ENCODE measurements at places on chromosomes 2 and 18. TPM values are rescaled to one million over a fixed set of nuclear protein-coding genes. Genes with fewer than 3 reads are reported as not detected.

The MFSD2B gene
- not detected for total RNA-seq

The EML4 gene
- total RNA-seq = 4.4 TPM

The RHOB gene
- total RNA-seq = 199 TPM

The IL37 gene
- not detected for total RNA-seq

- DNase-seq = no peak
These were observed 279.1 kb downstream of the AGPS start for GRCh38 chr2:177671662-177672061.

GRCh38 chr2:69272803-69273471, 114.1 kb downstream of the GFPT1 start:
- DNase-seq = no peak

DNA sequence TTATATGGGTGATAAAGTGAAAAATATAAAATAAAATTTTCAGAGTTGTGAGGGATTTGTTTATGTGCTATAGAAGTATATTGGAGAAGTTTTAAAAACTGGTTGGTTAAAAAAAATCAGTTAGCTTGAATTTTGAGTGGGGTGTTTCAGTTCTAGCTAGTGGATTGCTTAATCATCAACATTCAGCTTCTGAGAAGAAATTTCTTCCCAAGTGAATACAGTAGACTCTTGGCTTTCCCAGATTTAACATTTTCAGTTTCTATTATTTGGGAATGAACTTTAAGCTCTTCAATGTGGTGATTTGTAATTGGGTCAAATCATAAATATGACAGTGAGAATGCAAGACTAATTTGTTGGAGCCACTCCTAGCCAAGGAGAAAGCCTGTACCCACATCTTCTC, 120.8 kb downstream of the PLCL1 start:
- no peak for DNase-seq

DNA sequence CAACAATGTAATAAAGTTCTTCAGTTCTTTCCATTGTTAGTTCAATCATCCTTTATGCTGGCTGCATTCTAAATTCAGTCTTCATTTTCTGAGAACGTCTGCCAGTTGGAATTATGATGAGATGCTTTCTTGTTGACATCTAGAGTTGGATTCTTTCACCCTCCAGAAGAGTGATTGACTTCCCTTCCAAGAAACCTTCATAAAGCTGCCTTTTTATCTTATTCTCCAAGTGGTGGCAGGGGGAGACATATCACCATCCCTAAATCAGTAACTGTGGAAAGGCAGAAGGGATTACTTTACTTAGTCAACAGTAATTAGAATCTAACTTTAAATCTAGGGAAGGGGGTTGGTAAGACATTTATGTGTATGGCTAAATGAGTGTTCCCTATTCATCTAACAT, 86.8 kb upstream of the GULP1 start:
- no peak for DNase-seq

All from Right ventricle myocardium superior (tissue), 1 donor.